ENCODE measurements at places on chromosomes 5 and 9.

- no peak for DNase-seq
These were observed 119.0 kb upstream of the LMX1B start for GRCh38 chr9:126494746-126495145.

DNA sequence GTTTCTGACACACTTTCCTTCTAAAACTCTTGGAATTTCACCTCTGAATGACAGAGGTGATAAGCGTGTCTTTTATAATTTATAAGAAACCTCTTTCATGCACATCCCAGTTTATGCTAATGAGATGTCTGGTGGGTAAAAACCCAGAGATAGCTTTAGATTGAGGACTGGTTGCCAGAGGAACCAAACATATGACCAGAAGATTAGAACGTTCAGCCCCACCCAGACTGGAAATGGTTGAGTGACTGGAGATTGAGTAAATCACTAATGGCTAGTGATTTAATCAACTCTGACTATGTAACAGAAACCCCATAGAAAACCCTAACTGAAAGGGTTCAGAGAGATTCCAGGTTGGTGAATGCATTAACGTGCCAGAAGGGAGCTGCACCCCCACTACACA is 69.2 kb downstream of the CDH18 start:
- no peak for DNase-seq

- DNase-seq = no peak
These were observed 112.7 kb upstream of the SPRY4 start for GRCh38 chr5:142437563-142437962.

GRCh38 chr9:14750821-14751220 is 28.3 kb upstream of the CER1 start:
- no peak for DNase-seq

DNA sequence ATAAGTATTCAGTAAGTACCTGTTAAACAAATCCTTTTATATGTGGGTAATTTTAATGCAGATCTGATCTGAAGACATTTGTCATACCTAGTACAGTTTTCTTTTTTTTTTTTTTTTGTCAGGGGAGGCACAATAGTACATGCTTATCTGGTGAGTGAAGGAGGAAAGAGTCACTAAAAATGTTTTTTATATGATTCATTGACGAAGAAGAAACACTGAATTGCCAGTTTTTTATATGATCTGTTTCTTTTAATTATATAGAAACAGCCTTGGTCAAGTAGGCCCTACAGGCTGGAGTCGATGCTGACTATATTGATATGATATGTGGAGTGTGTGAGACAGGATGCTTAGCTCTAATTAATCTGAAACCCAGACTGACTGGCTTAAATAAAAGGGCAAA is 315.2 kb downstream of the PSAT1 start:
- DNase-seq = no peak

DNA sequence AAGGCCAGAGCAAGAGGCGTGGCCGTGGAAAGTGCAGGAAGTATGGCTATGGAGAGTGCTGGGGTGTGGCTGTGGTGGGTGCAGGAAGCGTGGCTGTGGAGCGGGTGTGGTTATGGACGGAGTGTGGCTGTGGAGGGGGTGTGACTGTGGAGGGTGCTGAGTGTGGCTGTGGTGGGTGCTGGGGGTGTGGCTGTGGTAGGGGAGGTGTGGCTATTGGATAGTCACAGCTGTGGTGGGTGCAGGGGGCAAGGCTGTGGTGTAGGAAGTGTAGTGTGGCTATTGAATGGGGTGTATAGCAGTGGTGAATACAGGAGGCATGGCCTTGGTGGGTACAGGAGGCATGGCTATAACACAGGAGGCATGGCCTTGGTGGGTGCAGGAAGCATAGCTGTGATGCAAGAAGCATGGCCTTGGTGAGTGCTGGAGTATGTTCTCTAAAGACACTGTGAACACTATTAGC is 40.8 kb upstream of the SPATA31C2 start:
- DNase-seq = no peak

DNA sequence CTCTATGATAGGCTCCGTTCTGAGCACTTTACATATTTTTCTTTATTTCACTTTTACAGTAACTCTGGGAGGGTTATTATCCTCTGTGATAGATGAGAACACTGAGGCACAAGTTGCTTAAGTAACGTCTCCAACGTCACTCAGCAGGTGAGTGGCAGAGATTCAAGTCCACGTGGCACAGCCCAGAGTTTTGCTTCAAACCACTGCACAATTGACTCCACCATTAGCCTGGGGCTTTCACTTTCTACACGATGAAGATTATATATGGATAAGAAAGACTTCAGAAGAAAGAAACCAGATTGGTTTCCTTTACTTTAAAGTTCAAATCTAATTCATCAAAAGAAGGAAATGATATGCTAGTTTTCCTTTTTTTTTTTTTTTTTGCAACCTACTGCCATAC is 245.9 kb downstream of the SYK start:
- peak; percentile 31 for DNase-seq

DNA sequence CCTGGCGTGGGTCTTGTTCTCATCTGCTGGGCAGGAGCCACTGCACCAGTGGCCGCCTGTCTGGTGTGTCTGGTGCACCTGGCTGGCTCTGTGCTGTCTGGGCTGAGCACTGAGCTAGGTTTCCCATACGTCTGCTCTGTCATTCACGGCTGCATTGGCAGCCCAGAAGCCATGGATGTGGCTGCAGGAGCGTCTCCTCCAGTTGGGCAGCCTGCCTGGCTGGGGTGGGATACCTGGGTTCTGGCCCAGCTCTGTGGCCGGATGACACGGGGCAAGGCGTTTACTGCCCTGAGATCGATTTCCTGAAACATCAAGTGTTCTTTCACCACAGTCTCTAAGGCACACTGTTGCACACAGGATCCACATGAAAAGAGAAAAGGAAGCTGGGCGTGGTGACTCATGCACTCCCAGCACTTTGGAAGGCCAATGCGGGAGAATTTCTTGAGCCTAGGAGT is 25.5 kb upstream of the SLC25A51 start:
- no peak for DNase-seq

GRCh38 chr5:53601570-53601969 is 41.1 kb downstream of the NDUFS4 start:
- DNase-seq = no peak

DNA sequence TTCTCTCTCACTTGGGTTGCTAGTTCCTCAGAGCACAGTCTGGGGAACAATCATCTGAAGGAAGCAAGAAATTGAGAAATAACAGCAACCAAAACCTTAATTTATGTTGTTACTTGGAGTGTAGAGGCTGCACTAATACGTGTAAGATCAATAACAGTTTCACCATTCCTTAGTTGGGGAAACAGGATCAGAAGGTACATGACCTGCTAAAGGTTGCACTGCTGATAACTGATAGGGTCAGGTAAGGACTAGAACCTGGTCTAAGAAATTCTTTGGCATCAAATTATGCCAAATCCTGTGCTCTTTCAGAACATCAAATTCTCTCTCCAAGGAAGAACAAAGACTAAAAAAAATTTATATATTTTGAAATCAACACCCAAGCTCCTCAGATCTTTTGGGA is 278.6 kb upstream of the C9orf72 start:
- DNase-seq = no peak

- DNase-seq = no peak
These were observed 185.6 kb downstream of the DMAC1 start for GRCh38 chr9:7613931-7614330.

DNA sequence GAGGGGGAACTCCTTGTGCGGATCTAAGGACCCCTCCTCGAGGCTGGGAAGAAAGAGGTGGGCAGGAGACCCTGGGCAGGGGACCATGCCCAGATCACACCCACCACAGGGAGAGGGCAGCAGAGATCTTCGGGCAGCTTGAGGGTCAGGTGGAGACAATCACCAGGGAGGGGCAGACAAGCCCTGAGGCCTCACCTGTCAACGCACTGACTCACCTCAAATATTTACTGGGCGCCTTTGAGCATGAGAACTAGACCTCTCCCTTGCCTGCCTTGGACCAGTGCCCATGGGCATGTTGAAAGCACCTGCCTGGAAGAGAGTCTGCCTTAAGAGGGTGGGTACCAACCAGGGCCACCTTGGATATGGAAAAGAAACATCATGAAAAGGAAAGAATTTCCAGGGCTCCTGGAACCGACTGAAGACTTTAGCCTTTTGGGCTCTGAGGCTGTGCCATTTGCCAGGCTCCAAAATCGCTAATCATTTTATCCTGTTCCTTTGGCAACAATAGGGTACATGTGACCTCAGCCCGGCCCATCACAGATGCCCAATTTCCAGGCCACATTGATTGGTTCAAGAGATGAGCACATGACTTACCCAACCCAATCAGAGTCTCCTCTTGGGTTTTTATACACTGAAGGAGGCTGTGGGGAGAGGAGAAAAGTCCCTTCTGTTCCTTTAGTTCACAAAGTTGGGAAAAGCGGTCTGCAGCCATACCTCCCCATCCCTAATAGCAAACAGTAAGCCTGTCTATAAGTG is 10.4 kb upstream of the SPINK4 start:
- DNase-seq = no peak

DNA sequence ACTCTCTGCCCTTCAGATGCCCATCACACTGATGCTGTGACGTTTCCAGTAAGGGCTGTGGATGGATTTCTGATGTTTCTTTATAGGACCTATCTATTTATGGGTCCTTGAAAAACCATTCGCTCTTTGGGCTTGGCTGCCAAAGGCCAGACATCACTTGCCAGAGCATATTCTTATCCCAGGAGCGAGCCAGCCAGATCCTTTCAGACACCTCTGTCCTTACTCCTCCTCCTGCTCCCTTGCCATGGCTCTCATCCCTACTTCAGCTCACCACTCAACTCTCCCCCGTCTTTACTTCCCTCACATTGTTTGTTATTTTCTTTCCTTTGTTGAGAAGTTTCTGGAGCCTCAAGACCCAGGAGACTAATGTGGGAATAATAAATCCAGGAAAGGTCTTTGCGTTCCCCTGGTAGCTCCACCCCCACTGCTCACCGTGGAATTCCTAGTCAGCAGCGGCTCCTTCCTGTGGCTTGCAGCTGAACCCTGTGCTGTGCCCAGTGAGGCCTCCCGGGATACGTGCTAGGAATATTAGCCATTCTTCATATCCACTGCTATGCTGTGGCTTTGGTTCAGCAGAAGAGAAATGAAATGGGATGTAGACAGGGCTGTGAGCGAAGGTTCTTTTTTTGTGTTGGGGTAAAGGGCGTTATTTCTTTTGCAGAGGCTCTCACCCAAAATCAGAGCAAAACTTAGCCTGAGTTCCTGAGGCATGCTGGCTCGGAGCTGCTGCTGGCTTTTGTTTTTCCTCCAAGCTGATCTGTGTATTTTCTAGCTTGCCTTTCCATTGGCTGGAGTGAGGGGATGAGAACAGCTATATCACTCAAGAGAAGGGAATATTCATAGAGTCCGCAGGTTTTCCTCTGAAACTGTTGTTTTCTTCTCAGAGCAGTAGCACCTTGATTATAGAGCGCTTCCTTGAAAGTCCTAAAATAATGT is 171.1 kb downstream of the SAXO1 start:
- DNase-seq = no peak

GRCh38 chr5:28275931-28276330 is 1237.5 kb upstream of the CDH9 start:
- DNase-seq = no peak

- no peak for DNase-seq
These were observed 131.3 kb upstream of the ABCA1 start for GRCh38 chr9:105059252-105059651.

Data from stimulated activated CD4-positive, alpha-beta T cell treated with anti-CD3 and anti-CD28 coated beads, TNF-alpha, amount 100 ng/mL, for 1 hour (primary cell).